GM06990 (cell line): ENCODE measurements at places on chromosomes 7 and 10.

DNA sequence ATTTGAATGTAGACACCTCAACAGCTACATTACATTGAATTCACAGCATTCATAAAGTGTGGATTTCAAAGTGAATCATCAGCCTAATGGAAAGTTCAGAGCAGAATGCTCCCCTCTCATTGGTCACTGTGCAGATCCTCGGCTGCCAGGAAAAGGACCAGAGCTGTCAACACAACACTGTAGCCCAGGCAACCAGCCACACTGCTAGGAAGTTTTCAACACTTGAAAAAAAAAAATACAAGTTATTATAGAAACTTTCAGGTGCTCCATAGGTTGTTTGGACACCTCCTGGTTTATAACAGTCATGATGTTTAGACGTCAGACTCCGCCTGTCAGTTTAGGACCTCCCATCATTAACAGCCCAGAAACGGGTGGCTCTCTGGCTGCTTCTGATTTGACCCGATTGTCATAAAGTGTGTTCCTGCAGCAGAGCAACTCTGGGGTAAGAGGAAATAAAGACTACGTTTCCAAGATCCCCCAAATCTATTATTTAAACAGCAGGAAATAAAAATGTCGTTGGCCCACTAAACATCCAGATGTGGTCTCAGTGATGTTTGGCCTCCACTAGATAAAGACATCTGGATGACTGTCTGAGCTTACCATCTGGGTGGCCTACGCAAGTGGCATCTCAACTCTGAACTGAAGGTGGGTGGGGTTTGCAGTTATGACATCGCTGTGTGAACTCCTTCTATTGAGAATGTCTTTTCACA lies 117.4 kb downstream of the CABCOCO1 start:
- DNase-seq = no peak

- peak; percentile 91 for DNase-seq
Observed at GRCh38 chr7:87220026-87220733, 648 bp upstream of the TMEM243 start.

GRCh38 chr7:72015136-72015535 lies 397.0 kb downstream of the CALN1 start:
- DNase-seq = no peak

DNA sequence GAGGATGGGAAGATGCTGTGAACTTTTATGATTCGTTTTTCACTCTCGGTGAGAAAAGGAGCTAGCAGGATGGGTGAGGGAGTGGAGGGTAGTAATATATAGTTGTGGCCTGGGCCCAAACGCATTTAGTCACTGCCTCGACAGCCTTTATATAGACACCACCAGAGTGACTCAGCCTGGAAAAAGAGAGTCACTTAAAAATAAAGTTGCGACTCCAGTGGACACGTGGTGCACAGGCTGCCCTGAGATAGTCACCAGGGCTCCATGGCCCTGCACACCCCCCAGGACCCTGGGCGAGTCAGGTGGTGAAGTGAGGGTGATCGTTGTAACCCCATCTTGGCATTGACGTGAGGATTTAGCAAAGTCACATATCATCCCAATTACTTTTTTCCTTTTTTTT lies 106.7 kb downstream of the CUX1 start:
- no peak for DNase-seq

- DNase-seq = no peak
Observed at GRCh38 chr10:97647556-97647955, 7.1 kb downstream of the PI4K2A start.

- DNase-seq = no peak
Observed at GRCh38 chr7:100752994-100753393, 19.6 kb downstream of the ZAN start.

GRCh38 chr7:10913457-10913856 lies 60.2 kb upstream of the PHF14 start:
- DNase-seq = no peak

DNA sequence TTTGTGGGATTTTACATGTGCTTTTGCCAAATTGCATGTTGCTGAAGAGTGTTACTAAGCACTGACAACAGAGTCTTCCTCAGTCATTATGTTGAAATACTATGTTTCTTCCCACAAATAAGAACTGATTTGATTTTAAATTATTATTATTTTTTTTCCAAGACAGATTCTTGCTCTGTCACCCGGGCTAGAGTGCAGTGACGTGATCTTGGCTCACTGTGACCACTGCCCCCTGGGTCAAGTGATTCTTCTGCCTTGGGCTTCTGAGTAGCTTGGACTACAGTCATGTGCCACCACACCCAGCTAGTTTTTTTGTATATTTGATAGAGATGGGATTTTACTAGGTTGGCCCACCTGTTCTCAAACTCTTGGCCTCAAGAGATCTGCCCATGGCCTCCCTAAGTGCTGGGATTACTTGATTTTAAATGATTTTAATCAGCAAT lies 42.3 kb downstream of the MINPP1 start:
- no peak for DNase-seq

GRCh38 chr7:114388021-114388420 lies 26.6 kb upstream of the FOXP2 start:
- DNase-seq = no peak

- DNase-seq = no peak
Observed at GRCh38 chr10:61108915-61109314, 164.9 kb upstream of the RHOBTB1 start.

DNA sequence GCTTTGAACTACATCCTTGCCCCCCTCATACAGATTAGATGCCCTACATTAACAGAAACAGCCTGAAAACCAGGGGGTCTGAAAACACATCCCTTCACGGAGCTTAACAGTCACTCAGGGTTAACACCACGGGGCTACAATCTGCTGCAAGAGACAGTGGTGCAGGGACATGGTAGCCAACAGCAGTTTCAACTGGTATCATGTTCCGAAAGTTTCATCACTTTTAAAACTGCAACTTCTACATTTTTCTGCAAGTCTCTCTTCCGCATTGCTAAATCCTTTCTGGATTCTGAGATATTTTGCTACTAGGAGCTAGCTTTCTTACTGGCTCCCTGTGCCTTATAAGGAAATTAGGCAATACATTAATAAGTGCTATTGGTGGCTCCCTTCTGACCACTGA lies 92.6 kb downstream of the JAZF1 start:
- DNase-seq = no peak

GRCh38 chr10:88473989-88474883 lies 108.9 kb downstream of the RNLS start:
- DNase-seq = no peak

DNA sequence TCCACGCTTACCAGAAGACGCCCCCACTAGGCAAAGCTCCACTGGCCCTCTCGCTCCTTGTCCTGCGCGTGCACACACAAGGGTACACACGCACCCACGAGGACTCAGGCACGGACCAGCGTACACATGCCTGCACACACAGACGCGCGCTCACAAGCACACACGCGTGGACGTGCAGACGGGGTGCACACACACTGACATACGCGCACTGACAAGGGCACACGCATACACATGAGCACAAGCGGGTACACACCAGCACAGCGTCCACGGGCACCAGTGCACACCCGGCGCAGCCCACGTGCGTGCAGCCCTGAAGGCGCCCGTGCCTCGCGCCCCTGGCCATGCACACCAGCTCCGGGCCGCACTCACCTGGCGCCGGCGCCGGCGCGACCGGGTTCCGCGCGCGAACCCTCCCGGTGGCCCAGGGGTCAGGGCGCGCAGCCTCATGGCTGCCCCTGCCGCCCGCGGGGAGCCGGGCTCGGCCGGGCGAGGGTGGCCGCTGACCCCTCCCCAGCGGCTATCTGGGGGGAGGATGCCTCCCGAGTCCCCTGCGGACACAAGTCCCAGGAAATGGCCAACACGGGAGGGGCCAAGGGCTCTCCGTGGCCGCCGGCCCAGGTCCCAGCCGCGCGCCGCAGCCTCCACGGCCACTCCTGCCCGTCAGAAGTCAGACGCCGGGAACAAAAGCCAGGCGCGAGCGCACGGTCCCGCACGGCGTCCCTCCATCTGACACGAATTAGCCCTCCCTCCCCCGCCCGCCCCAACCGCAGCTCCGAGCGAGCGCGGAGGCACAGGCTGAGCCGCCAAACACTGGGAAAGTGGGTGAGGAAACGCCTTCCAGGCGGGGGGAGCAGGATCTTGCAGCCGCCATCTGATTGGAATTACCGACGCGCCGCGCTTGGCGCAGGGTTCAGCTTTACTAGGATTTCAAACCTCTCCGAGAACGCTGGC lies 45.0 kb downstream of the TNS3 start:
- DNase-seq = no peak

- peak; percentile 64 for DNase-seq
Observed at GRCh38 chr7:24981171-24981951, 1.4 kb upstream of the OSBPL3 start.

- no peak for DNase-seq
Observed at GRCh38 chr10:103153302-103154197, 39.5 kb downstream of the NT5C2 start.

GRCh38 chr10:73997461-73997786 lies 492 bp upstream of the VCL start:
- no peak for DNase-seq

GRCh38 chr7:73577627-73578341 lies 595 bp downstream of the TBL2 start:
- no peak for DNase-seq

- DNase-seq = no peak
Observed at GRCh38 chr7:156966387-156966786, 16.9 kb downstream of the NOM1 start.

DNA sequence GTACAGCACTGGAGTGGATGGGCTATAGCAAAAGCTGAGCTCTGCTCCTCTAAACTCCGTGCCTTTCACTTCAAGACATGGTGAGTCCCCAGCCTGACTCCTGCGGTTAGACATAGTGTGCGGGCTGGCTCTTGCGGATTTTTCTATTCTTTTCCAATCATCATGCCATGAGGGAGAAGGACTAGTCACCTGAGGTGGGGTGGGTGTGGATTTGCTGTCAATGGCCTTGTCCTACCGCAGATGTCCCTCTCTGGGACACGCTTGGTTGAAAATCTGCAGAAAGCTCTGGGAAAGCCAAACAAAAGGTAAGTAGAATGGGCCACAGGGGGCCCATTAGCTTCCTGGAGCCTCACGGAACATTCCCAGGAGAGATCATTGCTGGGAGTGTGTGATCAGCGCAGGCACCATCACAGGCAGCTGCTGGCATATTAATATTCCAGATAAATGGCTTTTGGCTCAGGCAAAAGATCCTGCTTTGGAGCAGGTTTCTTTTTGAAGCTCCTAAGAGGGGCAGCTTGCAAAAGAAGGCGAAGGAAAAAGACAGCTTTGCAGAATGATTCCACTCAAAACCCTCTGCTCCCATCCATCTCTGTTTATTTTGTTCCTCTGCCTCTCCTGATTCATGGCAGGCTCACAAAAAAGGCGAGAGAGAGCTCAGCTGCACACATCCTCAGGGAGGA lies 509.0 kb upstream of the ZMIZ1 start:
- DNase-seq = no peak

DNA sequence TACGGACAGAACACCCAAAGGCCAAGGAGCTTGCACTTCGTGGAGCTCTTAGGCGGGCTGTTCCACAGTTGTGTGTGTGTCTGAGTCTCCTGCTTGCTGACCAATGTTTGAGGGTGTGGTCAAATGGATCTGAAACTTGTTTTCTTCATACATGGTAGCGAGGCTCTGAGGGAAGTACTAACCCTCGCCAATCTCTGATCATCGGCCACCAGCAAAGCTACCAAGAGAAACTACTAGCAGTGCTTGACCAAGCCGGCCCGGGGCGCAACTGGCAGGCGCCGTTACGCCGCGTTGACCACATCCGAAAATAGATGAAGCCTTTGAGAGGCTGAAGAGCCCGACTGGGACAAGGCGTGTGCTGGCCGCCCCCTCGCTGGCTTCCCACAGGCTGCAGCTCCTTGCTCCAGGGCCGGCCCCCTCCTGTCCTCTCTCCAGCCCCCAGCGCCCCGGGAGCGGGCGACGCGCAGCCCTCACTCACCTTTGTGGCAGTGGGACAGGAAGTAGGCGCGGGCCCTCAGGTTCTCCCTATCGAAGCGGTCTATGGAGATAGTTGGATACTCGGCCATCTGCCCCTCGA lies 384 bp downstream of the DCLRE1C start:
- peak; percentile 80 for DNase-seq

GRCh38 chr7:7996568-7996967 lies 28.0 kb downstream of the GLCCI1 start:
- no peak for DNase-seq
